Activated CD8-positive, alpha-beta memory T cell treated with anti-CD3 and anti-CD28 coated beads for 1 hour (primary cell): ENCODE measurements at places on chromosomes 2 and 18.

GRCh38 chr2:9724565-9724964, 93.8 kb upstream of the YWHAQ start:
- no peak for DNase-seq

GRCh38 chr2:3646446-3646845, 11.6 kb upstream of the ALLC start:
- no peak for DNase-seq

DNA sequence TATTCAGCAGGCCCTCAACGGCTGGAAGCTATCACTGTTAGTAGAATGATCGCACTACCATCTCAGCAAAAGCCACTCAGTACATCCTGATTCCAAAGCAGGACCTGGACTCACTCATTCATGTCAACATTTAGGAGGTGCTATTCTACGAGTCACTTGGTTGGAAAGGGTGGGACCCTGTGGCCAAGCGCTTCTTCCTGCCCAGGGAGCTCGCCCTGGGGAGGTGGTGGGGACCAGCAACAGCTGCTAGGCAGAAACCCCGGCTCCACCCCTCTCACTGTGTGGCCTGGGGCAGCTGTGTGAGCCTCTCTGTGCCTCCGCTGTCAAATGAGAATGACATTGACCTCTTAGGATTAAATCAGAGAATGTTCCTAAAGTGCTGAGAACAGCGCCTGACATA, 231.4 kb downstream of the EIPR1 start:
- no peak for DNase-seq

DNA sequence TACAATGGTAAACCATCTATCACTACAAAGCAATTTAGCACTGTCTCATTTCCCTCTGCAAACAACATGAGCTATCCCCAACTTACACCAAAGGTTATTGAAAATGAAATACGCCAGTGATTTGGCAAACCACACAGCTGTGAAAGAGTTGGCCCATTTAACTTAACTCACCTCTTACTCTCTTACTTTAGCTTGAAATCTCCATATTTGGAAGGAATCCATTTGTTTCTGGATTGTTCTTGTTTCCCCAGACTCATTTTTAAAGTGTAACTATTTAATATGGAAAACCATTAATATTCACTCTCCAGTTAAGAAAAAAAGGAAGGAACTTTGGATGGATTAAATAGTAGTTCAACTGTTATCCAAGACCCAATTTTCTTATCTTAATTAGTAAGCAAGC, 93.7 kb upstream of the TRIB2 start:
- DNase-seq = no peak

- DNase-seq = peak; percentile 46
These were observed 35.7 kb downstream of the CDC42EP3 start for GRCh38 chr2:37635504-37636380.

DNA sequence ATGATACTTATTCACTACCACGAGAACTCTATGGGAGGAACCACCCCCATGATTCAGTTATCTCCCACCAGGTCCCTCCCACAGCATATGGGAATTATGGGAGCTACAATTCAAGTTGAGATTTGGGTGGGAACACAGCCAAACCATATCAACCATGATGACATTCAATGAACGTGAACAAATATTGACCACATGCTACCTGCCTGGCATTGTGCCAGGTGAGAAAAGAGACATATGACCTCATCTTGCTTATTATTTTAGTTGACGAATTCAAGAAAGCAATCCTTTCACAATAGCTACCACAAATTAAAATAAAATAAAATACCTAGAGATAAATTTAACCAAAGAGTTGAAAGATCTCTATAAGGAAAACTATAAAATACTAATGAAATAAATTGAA, 286.5 kb upstream of the CRIM1 start:
- DNase-seq = no peak

DNA sequence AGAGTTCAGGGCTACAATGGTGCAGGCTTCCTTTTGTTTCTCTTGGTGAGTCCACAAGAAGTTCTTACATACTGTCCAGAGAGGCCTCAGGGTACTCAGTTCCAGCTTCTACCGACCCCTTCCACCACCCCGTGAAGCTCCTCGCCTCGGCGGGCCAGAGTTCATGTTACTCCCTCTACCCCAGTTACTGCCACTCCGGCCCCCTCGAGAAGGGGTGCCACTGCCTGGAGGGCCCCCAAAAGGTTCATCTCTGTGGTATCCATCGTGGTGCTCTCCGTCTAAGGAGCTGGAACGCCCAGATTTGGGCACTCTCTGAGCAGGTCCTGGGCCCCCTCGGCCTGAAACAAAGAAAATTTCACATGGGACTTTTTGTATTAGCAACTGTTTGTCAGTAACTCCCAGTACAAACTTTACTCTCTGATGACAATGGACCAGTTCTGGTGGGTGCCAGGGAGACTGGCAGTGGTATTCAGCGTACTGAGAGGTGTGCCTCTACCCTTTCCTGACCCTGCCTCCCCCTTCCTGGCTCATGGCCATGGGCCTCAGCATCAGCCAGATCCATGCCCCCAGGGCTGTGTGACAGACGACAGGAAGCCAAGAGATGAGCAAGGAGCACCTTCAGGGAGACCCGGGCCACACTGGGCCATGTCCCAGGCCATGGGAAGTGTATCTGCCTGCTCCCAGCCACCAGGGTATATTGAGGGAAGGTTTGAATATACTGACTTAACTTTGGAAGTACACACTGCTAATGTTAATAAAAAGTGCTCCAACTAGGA, 5.1 kb downstream of the SFT2D3 start:
- DNase-seq = no peak

DNA sequence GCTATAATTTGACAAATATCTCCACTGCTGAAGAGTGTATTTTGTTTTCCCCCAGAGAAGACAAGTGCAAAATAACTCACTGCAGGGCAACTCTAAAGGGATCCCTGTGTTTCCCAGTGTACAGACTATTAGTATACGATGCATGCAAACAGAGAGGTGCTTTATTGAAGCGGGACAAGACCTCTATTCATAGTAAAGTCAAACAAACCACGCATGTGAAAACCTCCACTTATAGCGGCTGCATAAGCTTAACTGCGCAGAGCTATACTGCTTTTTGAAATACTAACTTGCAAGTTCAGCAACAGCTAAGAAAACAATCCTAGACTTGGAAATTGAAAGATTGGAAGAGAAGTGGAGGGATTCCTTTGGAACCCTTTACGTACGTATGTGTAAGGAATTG, 15.6 kb downstream of the RNF144A start:
- DNase-seq = no peak

DNA sequence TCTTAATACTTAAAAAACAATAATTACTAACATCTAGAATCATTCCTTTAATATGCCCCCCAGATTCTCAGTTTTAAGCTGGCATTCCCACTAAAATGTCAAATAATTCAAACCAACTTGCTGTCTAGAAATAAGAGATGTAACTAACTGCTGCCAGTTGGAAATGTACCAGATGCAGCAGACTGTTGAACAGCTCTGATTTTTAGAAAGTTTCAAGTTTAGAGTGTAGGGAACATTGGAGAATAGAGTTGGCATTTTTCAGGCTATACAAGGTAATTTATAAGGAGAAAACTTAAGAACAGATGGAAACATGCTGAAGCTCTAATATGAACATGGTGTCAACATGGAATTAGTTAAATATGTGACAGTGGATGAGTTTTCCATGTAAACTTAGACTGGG, 101.4 kb downstream of the PTRHD1 start:
- no peak for DNase-seq
